ENCODE measurements at places on chromosomes 7 and 10.

GRCh38 chr7:102425639-102426267 lies 7.6 kb upstream of the ORAI2 start:
- peak; percentile 85 for DNase-seq

DNA sequence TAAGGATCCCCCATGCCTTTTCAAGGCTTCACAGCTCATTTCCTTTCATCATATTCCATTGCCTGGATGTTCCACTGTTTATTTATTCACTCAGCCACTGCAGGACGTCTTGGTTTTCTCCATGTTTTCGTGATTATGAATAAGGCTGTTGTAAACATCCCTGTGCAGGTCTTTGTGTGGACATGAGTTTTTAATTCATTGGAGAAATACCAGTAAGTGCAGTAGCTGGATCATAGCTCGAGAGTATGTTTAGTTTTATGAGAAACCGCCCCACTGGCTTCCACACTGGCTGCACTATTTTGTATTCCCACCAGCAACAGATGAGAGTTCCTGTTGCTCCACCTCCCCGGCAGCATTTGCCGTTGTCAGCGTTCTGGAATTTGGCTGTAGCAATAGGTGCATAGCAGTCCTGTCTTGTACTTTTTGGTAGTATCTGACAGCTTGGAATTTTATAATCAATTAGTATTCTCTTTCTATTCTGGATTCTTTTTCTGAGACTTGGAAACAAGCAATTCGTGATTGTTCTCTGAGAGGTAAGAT lies 269.9 kb upstream of the PITRM1 start:
- no peak for DNase-seq

DNA sequence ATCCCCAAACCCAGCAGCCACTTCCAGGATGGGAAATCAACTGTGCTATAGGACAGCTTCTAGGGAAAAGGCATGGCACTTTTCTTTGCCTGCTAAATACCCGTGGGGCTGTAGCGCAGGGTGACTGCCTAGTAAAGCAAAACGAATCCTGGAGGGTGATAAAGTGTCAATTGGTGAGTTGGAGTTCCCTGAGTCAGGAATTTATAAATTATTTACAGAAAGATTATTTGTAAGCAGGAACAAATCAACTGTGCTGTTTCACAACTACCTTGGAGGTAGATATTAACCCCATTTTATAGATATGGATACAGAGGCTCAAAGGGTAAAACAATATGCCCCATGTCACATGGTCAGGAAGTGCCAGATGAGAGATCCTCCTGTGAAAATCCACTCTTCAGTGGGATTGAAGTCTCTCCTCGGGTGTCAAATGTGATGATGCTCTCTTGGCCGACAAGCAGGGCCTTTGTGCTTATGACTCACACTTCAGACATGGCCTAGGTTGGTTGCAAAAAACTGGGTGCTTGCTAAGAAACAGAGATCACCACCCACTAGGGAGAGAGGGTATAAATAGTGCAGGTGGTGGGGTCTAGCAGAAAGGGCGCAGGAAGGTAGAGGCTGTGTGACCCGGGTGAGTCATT lies 383.2 kb upstream of the ZMIZ1 start:
- DNase-seq = no peak

DNA sequence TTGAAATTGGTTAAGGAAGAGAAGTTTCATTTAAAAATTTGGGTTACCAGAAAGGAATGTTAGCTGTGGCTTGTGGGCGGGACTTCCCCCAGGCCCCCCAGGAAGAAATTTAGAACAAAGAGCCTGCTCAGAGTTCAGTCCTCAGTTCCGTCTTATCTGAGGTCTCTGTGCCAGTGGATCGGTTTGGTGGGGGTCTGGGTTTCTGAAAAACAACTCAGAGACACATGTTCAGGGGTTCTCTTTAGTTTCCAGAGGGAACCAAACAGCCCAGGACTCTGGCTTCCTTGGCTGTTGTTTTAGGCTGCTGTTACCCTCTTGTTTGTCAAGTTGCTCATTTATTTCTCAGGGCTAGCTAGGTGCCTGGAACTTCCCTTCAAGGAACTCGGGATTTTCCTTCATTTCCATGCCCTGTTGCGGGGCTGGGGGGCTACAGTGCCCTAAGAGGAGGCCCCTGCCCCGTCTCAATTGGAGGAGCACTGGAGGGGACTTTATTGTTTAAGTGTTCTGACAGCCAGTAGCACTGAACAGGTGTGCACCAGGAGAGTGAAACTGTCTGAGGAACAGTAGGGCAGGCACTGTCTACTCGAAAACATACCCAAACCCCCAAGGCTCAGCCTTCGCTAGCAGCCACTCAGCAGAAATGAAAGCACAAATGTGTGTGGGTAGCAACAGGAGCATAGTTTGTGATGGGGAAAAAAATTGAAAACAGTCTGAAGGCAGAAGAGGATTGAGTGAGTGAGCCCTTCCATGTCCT lies 59.9 kb downstream of the ALOX5 start:
- DNase-seq = no peak

DNA sequence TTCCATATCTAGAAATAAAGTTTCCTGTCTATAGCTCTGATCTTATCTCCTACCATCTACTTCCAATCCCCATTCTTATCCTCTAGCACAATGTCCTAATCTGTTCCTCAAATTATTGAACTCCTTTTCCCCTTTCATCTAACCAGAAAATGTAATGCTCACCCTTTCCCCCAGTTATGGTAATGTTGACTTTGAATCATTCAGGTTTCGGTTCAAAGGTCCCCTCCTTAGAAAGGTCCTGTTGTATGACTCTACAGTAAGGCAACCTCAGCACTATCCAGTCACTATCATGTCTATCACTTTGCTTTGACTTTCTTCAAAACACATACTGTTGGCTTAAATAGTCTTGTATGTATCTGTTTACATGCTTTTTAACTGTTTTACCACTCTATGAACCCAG lies 264.2 kb upstream of the PCDH15 start:
- no peak for DNase-seq

DNA sequence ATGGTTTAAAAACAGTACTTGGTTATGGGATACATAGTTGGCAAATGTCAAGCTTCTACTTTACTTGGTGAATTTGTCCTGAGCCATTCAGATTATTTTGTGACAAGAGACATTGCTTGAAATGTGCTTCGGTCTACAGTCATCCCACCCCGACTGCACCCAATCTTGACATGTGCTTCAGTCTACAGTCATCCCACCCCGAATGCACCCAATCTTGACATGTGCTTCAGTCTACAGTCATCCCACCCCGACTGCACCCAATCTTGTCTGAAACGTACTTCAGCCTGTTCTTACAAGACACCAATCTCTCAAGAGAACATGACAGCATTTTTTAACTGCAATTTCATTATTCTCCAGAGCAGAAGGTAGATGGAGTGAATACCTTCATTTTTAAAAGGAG lies 47.8 kb downstream of the PRKCQ start:
- DNase-seq = no peak

GRCh38 chr7:135933509-135934188 lies 43.5 kb downstream of the MTPN start:
- DNase-seq = no peak

DNA sequence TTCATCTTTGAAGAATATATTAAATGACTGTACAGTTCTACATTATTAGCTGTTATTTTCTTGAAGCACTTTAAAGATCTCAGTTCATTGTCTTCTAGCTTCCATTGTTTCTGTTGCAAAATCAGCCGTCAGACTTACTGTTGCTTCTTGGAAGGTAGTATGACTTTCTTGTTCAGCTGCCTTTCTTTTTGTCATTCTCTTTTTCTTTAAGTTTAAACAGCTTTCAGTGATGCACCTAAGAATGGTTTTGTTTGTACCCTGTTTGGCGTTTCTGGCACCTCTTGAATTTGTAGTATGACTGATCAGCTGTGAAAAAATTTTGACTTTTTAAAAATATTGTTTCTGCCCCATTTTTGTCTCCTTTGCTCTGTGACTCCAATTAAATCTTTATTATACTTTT lies 9.3 kb downstream of the MKLN1 start:
- DNase-seq = no peak

DNA sequence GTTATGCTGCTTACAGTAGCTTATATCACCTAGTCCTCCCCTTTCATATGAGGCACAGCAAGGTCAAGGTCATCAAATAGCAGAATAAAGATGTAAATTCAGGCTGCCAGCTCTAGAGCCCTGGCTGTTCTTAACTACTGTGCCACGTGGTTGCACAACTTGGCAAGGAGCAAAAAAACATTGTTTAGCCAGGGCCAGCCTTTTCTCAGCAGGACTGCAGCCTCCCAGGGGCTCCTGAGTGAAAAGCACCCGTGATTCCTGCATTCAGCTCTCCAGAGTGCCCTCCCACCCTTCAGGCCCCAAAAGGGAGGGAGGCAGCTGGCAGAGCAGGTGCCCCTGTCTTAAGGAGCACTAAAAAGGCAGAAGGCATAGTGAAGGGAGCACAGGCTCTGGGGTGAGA lies 31.8 kb upstream of the TM9SF3 start:
- DNase-seq = no peak

GRCh38 chr7:150927956-150928344 lies 50.2 kb downstream of the KCNH2 start:
- DNase-seq = no peak
